ENCODE measurements at places on chromosomes 3 and 15.

- DNase-seq, result no peak
Observed at GRCh38 chr3:59772416-59773408, 722.9 kb upstream of the CFAP20DC start.

DNA sequence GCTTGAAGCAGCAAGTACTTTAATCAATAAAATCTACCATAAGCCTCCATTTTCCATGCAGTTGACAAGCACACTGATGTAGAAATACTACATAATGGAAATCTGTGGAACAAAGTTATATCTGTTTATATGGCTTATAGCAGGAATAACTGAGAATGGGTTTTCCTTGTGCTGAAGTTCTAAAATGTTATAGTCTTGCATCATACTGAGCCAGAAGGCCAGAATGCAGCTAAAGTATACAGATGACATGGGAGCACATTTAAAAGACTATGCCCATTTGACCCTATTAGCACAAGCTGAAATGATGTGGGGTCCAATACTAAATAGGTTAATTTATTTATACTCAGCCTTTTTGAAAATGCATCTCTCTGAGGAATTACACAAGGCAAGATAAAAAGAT, 25.1 kb downstream of the SLC24A5 start:
- DNase-seq, result no peak

- DNase-seq, result no peak
Observed at GRCh38 chr3:151550025-151550618, 89.3 kb upstream of the IGSF10 start.

DNA sequence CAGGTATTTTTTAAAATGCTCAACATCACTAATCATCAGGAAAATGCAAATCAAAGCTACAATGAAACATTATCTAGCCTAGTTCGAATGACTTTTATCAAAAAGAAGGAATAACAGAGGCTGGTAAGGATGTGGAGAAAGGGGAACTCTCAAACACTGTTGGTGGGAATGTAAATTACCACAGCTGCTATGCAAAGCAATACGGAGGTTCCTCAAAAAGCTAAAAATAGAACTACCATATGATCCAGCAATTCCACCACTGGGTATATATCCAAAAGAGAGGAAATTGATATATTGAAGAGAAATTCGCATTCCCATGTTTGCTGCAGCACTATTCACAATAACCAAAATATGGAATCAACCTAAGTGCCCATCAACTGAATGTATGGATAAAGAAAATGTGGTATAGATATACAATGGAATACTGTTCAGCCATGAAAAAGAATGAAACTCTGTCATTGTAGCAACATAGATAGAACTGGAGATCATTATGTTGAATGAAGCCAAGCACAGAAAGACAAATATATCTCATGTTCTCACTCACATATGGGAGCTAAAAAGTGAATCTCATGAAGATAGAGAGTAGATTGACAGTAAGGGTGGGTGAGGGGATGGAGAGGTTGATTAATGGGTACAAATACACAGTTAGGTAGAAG, 19.7 kb upstream of the CLN6 start:
- no peak for DNase-seq

DNA sequence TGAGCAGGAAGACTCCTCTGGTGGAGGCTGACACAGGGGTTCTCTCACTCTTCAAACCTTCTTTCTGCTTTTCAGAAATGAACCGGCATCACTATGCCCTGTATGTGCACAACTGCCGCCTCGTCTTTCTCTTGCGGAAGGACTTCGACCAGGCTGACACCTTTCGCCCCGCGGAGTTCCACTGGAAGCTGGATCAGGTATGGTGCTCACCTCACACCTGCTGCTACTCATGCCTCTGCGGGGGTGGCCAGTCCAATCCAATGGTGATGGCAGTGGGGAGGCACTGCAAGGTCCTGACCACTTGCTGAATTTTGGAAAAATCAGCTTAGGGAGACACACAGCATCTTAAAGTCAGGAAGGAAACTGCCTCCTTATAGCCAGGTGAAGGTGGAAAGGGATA, 211.3 kb upstream of the TRIM42 start:
- DNase-seq, result no peak

GRCh38 chr15:93829115-93829870, 402.1 kb upstream of the MCTP2 start:
- DNase-seq, result no peak

DNA sequence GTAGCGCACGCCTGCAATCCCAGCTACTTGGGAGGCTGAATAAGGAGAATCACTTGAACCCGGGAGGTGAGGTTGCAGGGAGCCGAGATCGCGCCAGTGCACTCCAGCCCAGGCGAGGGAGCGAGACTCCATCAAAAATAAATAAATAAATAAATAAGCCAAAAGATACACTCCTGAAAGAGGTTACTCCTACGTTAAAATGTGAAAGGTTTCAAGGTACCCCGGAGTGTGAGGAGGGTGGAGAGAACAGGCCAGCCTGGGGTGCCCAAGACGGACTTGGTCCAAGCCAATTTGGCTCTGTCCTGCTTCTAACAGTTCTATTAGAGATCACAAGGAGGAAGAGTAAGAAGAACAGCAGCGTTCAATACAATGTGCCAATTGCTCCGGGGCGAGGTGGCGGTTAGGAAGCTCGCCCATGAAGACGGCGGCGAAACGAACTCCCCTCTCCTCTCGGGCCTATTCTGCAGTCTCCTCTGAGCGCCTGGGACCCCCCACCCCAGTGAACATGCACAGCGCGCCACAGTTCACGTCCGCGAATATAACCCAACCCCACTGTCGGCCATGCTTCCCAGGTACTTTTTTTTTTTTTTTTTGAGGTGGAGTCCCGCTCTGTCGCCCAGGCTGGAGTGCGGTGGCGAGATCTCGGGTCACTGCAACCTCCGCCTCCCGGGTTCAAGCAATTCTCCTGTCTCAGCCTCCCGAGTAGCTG, 942 bp downstream of the ELP6 start:
- no peak for DNase-seq

- DNase-seq, result no peak
Observed at GRCh38 chr15:80876348-80876674, 97.1 kb downstream of the CEMIP start.

- no peak for DNase-seq
Observed at GRCh38 chr3:18245721-18246120, 179.4 kb downstream of the SATB1 start.

DNA sequence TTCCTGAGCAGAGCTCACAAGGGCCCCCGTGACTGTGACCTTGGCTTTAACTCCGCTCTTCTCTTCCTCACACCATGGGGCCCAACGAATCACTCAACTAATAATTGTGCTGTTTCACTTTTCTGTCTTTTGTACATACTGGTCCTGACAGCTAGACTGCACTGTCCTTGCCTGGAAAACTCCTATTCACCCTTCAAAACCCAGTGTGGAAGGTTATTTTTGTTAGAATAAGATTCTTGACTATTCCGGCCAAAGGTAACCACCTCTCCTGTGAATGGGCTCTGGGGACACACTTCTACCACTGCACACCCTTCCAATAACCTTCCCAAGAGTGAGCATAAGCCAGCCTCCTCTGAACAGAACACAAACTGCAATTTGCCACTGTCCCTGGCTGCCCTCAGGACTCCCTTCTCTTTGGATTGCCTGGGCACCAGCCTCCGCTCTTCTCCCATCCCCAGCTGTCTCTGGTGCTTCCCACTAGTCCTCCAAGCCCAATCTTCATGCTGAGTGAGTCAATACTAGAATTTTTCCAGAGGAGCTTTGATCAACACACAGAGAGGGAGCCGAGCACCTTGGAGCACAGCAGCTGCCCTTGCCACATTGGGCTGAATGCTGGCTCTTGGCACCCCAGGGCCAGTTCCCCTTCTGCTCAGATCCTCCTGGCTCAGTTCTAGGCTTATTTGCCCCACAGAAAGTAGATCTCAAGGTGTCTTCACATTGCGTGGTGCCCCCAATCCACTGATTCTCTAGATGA, 2.1 kb downstream of the SCN5A start:
- no peak for DNase-seq

- DNase-seq, result no peak
Observed at GRCh38 chr15:70113304-70113700, 15.6 kb upstream of the TLE3 start.

DNA sequence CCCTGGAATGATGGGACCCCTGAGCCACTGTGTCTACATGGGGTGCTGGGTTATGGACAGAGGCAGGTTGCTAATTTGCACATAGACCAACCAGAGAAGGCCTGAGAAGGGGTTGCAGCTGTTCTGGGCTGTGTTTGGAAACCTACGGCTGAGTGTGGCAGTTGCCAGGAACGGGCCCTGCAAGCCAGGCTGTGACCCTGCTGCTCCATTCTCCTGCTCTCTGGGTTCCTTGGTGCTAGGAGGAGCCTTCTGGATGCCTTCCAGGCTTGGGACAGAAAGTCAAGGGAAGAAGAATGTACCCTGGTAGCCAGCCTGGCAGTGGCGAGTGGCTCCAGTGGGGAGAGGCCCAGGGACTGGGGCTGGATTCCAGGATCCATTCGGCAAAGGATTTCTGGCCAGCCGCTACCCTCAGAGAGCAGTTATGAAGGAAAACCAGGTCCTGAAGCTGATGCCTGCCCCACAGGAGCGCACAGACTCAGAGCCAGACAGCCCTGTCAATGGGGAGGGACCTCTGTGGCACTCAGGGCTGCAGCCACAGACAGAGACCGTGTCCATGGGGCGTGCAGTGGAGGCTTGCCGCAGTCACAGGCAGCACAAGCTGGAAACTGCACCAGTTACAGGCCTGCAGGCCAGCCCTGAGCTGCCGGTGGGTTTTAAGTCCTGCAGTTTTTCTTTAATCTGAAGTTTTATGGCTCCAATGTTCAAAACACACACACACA, 55.1 kb upstream of the ACAD9 start:
- no peak for DNase-seq

Measured in NCI-H2171 (cell line).